ENCODE measurements at places on chromosomes 7 and 10. TPM values are rescaled to one million over a fixed set of nuclear protein-coding genes. Genes with fewer than 3 reads are reported as not detected.

TRIL gene
- 0.99 TPM for total RNA-seq

MKX gene
- total RNA-seq, result 0.05 TPM

DNA sequence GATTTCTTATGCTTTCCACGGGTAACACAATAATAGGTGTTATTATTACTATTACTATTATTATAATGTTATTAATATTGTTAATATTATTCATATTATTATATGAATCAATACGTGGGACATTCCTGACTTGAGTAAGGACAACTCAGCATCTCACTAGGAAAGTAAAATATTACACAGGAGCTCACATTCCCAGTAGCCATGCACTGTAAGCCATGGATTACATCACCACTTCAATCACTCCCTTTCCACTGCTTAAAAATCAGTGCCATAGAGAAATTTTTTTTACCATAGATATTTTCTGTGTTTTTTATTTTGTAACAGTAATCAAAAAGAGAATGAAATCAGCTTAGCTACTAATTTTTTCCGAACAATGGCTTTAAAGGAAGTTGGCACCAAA is 68.5 kb upstream of the DGKI start:
- no peaks in the 10 kb centered on the region for H3K4me1 ChIP-seq
- H3K4me3 ChIP-seq, result no peak overlapping the region

DNA sequence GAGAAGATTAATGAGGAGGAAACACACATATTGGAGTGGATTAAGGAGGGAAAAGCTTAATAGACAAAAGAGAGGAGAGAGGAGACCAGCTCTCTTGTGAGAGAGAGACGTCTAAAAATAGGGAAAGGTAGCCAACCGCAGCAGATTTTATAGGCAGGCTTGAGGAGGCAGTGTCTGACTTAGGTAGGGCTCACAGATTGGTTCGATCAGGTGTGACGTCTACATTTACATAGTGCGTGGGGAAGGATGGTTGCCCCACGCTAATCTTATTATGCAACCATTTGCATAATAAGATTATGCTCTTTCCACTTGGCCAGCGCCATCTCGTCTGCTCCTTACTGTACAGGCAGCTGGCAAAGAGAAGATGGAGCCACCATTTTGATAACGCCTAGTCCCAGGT is 122.0 kb downstream of the MARCHF5 start:
- H3K27ac ChIP-seq, result no peak overlapping the region
- H3K4me3 ChIP-seq, result no peak overlapping the region
- H3K27me3 ChIP-seq, result no peaks in the 10 kb centered on the region
- no peak for DNase-seq

DNA sequence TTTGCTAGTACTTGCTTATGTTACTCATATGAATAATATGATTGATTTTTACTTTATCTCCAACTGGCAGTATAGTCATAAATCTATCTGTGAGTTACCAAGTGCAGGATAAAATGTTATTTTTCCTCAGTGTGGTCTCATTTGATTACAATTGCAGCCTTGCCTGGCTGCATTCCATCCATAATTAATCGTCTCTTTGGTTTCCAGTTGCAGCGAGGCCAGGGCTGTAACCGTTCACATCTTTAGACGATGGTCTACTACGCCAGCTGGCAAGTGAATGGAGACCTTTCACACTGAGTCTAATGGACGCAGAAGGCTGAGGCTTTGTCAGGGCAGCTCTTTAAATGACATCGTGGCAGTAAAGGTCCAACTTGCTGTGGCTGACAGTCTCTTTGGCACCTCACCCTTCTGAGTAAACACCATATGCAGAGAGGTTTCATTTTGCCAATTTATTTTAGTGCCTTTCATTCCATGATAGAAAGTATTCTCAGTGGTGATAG is 84.0 kb downstream of the ARL4A start:
- DNase-seq, result no peak
- H3K27me3 ChIP-seq, result no peaks in the 10 kb centered on the region
- H3K4me3 ChIP-seq, result no peak overlapping the region
- no peaks in the 10 kb centered on the region for H3K4me1 ChIP-seq

All from thymus (tissue), 14 donors.